ENCODE measurements at places on chromosomes 1 and 21.

GRCh38 chr21:28602546-28602945, 390.1 kb downstream of the LTN1 start:
- no peak for DNase-seq

- no peak for DNase-seq
Measured at GRCh38 chr21:33817138-33817537, 98.5 kb downstream of the ATP5PO start.

GRCh38 chr1:184597650-184598357, 156.9 kb downstream of the EDEM3 start:
- peak; percentile 63 for DNase-seq

DNA sequence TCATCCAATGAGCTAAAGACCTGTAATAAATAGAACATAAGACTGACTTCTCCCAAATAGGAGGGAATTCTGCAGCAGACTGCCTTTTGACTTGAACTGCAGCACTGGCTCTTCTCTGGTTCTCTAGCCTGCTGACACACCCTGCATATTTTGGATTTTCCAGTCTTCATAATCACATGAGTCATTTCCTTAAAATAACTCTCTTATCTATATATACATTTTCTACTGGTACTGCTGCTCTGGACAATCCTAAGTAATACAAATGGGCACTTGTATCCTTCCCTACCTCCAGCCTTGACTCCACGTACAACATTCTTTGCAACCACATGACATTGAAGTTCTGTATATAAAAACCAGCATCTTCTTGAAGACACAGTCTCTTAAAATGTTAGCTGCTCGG, 429.4 kb upstream of the TMPRSS15 start:
- DNase-seq = no peak

- DNase-seq = peak; percentile 58
Measured at GRCh38 chr1:32398401-32398800, 4.2 kb upstream of the BSDC1 start.
